ENCODE measurements at places on chromosomes 6 and 20.

DNA sequence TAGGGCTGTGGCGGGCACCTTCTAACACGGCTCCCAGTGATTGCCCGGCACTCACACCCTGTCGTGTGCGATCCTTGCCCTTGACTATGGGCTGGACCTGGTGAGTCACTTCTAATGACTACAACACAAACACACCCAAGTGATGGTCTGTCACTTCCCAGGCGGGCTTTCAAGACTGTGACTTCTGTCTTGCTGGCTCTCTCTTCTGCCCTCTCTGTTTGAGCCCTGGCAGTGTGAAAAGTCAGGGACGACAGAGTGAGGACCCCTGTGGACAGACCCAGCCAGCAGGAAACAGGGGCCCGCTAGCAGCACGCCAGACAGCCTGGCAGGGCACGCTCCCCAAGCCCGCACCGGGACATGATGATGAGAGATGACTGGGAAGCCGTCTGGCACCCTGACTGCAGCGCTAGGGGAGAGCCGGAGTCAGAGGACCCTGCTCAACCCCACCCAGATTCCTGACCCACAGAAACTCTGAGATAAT lies 43.0 kb downstream of the KIF16B start:
- H3K27ac ChIP-seq: no peak overlapping the region
- DNase-seq: no peak
- H3K36me3 ChIP-seq: peaks cover 12% of the 10 kb centered on the region
- no peaks in the 10 kb centered on the region for H3K27me3 ChIP-seq

DNA sequence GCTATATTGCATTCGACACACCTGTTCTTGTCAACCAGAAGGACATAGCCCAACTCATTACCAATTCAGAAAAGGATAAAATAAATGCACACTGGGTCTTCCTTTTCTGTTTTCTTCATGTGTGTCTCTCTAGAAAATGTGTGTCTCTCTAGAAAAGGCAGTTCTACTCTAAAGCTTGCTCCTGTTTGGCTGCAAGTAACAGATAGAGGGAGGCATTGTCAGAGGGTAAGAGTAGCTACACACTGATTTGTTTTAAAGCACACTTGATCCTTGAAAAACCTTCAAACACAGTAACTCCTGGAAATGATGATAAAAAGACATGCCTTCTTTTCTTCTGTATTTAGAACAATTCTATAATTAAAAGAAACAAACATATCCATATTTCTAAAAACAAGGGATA lies 21.3 kb downstream of the GRM1 start:
- no peak overlapping the region for H3K27ac ChIP-seq
- no peaks in the 10 kb centered on the region for H3K4me1 ChIP-seq
- H3K4me3 ChIP-seq: no peak overlapping the region
- no peaks in the 10 kb centered on the region for H3K36me3 ChIP-seq
- H3K27me3 ChIP-seq: peaks cover 4% of the 10 kb centered on the region

DNA sequence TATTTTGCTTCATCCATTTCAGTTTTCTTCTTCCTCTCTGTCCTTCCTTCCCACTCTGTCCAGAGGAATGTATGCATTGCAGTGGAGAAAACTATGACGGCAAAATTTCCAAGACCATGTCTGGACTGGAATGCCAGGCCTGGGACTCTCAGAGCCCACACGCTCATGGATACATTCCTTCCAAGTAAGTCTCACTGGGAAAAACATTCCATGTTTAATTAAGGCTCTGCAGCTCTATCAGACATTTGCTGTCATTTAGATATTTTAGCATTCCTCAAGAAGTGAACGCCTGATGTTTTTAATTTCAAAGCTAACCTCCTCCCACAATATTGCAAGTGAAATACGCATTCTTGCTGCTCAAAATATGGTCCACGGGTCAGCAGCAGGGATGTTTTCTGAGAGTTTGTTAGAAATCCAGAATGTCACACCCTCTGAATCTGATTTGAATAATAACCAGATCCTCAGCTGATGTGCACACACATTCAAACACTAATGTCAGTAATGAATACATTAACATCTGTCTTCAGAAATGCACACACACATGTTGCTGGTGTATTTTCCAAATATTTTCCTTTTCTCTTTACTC lies 12.8 kb downstream of the PLG start:
- no peaks in the 10 kb centered on the region for H3K36me3 ChIP-seq
- no peaks in the 10 kb centered on the region for H3K4me1 ChIP-seq
- H3K27ac ChIP-seq: no peak overlapping the region
- no peaks in the 10 kb centered on the region for H3K27me3 ChIP-seq

- no peaks in the 10 kb centered on the region for H3K4me1 ChIP-seq
- H3K27me3 ChIP-seq: peaks cover 10% of the 10 kb centered on the region
- H3K36me3 ChIP-seq: no peaks in the 10 kb centered on the region
- H3K4me3 ChIP-seq: no peak overlapping the region
- DNase-seq: no peak
- no peak overlapping the region for H3K27ac ChIP-seq
Observed at GRCh38 chr6:80622641-80623040, 516.2 kb downstream of the BCKDHB start.

DNA sequence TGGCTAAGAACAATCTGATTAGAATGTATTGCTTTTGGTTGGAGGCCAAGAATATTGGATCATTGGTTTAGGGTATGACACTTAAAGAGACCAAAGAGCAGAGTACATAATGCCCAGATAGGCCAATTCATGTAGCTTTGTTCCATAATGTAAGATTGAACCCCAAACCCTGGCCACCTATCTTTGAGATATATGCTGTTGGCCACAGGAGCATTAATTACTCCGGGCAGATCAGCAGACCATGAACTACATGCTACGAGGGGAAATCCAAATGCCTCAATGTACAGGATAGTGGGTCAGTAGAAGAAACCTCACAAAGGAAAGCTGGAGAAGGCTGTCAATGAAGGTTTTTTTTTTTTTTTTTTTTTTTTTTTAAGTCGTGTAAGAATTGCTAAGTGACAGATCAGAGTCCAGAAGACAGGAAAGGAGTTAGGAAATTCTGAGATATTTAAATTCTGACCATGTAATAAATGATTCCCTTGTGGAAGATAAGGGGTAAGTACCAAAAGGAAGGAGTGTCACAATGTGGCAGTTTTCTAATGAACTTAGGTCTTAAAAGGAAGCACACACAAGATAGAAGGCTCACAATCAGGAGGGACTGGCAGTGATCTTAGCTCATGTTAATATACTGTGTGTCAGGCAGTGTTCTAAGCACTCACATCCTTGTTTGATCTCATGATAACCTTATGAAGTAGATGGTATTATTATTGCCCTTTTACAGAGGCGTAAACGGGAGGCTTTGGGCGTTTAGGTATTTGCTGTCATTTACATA lies 61.4 kb downstream of the CARMIL1 start:
- H3K27me3 ChIP-seq: no peaks in the 10 kb centered on the region
- H3K36me3 ChIP-seq: no peaks in the 10 kb centered on the region
- peaks cover 15% of the 10 kb centered on the region for H3K4me1 ChIP-seq
- no peak overlapping the region for H3K27ac ChIP-seq
- H3K4me3 ChIP-seq: no peak overlapping the region
- no peak for DNase-seq

- peaks cover 52% of the 10 kb centered on the region for H3K36me3 ChIP-seq
- peaks cover 41% of the 10 kb centered on the region for H3K4me1 ChIP-seq
- no peaks in the 10 kb centered on the region for H3K27me3 ChIP-seq
- H3K27ac ChIP-seq: peak overlapping the region; percentile 91
- H3K4me3 ChIP-seq: peak overlapping the region; percentile 46
- peak; percentile 38 for DNase-seq
Observed at GRCh38 chr20:51470907-51471411, 71.6 kb downstream of the NFATC2 start.

DNA sequence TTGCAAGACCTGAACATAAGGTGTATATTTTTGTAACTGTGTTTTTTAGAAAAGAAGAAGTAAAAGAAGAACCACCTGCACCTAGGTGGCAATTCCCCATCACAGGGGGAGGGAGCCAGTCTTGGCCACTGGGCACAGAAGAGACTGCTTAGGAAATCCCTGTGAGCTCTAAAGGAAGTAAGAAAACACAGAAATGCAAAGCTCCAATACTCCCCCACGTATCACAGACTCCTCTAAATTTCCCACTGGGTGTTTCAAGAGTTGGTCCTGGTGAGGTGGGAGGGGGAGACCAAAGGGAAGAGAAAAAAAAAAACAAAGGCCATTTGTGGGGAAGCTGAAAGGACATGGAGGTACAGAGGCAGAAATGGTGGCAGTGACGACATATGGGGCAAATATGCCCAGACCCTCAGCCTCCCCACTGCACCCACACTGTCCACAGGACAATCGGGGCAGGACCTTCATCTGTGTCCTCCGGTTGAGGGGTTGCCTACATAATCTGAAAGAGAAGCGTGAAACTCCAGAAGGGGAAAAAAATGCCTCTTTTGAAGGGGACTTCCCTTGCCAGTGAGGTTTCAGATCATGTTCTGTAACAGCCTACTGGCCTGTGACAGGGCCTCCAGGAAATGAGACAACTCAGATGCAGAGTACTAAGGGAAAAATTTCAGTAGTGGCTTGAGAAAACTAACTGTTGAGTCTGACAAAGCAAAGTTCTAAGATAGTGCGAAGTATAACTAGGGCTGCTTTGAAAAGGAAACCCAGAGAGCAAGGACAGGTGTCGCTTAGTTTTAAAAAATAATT lies 226.2 kb upstream of the MARCKS start:
- no peaks in the 10 kb centered on the region for H3K36me3 ChIP-seq
- DNase-seq: peak; percentile 46
- H3K27me3 ChIP-seq: peaks cover 35% of the 10 kb centered on the region
- H3K4me3 ChIP-seq: peak overlapping the region; percentile 48
- peaks cover 44% of the 10 kb centered on the region for H3K4me1 ChIP-seq

DNA sequence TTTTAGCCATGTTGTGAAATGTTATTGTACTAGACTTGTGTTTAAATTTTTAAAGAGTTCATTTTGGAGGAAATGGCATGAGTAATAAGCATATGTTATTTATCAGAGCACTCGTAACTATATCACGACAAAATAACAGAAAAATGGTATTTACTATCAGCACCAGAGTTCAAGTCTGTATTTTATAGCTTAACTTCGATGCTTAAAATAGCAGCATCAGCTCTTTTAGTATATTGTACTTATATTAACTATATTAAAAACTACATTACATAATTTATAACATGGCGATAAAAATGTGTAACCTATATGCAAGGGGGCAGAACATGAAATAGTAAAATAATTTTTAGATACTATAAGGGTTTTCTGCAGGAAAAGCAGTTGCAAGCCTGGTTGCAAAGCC lies 52.9 kb downstream of the ABRACL start:
- DNase-seq: no peak
- H3K4me3 ChIP-seq: no peak overlapping the region
- H3K36me3 ChIP-seq: no peaks in the 10 kb centered on the region
- H3K27ac ChIP-seq: no peak overlapping the region

GRCh38 chr6:28772480-28773381 lies 151.1 kb downstream of the TRIM27 start:
- no peak for DNase-seq
- H3K27me3 ChIP-seq: peaks cover 100% of the 10 kb centered on the region
- peak overlapping the region; percentile 30 for H3K4me3 ChIP-seq
- no peak overlapping the region for H3K27ac ChIP-seq
- H3K36me3 ChIP-seq: peaks cover 22% of the 10 kb centered on the region

GRCh38 chr20:16246870-16247269 lies 326.4 kb downstream of the KIF16B start:
- no peak for DNase-seq
- no peaks in the 10 kb centered on the region for H3K36me3 ChIP-seq
- H3K4me1 ChIP-seq: no peaks in the 10 kb centered on the region
- no peaks in the 10 kb centered on the region for H3K27me3 ChIP-seq
- H3K4me3 ChIP-seq: no peak overlapping the region
- H3K27ac ChIP-seq: no peak overlapping the region

DNA sequence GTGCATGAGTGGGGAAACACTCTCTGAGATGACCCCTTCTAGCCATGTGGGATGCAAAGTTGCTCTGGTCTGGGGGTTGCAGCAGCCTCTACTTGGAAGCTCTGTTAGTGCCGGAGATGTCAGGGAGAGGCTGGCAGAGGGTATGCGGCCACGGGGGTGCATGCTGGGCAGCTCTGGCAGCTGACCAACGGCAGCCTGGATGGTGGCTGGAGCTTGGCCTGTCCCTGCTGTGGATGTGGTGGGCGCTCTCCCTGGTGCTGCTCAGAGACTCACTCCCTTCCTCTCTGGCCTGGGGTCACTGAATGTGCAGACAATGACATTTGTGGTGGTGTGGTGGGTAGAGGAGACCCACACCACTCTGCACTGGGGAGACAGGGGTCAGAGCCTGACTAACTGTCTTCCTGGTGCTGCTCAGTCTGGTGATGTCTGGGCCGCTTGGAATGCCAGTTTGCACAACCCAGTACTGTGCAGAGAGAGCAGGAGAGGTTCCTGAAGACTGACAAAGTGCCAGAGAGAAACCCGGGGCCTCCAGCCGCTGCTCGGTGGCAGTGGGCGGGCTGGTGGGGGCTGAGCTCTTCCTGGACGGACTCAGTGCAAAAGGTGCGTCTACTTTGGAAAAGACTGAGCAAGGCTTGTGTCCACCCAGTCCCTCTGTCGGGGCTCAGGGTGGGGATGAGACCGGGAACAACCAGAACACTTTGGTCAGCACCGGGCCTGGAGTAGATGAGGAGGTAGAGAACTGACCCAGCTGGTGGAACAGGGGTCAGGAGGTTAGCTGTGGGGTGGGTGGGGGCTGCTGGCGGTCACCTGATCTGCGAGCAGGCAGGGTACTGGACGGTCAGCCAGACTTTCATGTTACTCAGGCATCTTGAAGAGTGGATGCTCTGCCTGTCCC lies 2.7 kb downstream of the MYT1 start:
- no peak for DNase-seq
- H3K27me3 ChIP-seq: peaks cover 60% of the 10 kb centered on the region
- no peaks in the 10 kb centered on the region for H3K36me3 ChIP-seq
- no peak overlapping the region for H3K4me3 ChIP-seq

DNA sequence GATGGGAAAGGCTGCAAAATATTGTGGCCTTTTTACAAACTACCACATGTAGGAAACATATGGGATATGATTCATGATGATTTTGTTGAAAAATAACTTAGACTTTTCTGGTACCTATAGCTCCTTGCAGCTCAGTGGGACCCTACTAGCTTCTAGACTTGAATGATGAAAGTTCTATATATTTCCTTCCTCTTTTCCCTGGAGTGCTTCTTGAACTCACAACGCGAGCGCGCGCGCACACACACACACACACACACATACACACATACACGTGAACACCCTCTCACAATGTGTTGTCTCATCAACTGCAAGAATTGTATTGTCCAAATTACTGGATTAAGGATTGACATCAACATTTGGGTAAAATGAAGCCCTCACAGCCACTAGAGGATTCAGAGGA lies 61.9 kb downstream of the TOX2 start:
- no peaks in the 10 kb centered on the region for H3K27me3 ChIP-seq
- no peak overlapping the region for H3K27ac ChIP-seq
- peaks cover 2% of the 10 kb centered on the region for H3K36me3 ChIP-seq
- DNase-seq: no peak
- H3K4me3 ChIP-seq: no peak overlapping the region

- H3K4me3 ChIP-seq: no peak overlapping the region
- H3K27ac ChIP-seq: no peak overlapping the region
- no peaks in the 10 kb centered on the region for H3K27me3 ChIP-seq
- peaks cover 44% of the 10 kb centered on the region for H3K4me1 ChIP-seq
- H3K36me3 ChIP-seq: peaks cover 2% of the 10 kb centered on the region
- no peak for DNase-seq
Observed at GRCh38 chr6:11810039-11810541, 31.5 kb upstream of the ADTRP start.

GRCh38 chr6:163600331-163600730 lies 185.8 kb downstream of the QKI start:
- no peak overlapping the region for H3K4me3 ChIP-seq
- DNase-seq: no peak
- H3K27ac ChIP-seq: no peak overlapping the region
- H3K27me3 ChIP-seq: peaks cover 13% of the 10 kb centered on the region
- no peaks in the 10 kb centered on the region for H3K4me1 ChIP-seq

Measured in activated naive CD8-positive, alpha-beta T cell treated with anti-CD3 and anti-CD28 coated beads for 36 hours (primary cell).